GDM1 (cell line): ENCODE measurements at places on chromosomes 2 and 18.

DNA sequence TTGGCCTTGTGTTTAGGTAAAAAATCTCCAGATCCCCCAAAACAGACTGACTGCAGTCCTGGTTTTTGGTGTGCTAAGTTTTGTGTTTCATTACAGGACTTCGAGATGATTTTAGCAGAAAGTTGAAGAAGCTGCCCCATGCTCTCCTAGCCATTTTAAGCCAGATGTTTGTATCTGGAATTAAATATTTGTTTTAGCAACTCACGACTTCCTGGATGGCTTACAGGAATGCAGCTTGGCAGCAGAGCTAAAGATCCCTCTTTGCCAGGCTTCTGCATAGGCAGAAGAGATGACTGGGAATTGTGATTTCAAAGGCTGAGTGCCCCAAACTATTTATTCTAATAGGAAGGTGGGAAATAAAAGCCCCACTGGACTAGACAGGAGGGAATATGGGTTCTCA is 31.1 kb downstream of the ONECUT2 start:
- DNase-seq = no peak

DNA sequence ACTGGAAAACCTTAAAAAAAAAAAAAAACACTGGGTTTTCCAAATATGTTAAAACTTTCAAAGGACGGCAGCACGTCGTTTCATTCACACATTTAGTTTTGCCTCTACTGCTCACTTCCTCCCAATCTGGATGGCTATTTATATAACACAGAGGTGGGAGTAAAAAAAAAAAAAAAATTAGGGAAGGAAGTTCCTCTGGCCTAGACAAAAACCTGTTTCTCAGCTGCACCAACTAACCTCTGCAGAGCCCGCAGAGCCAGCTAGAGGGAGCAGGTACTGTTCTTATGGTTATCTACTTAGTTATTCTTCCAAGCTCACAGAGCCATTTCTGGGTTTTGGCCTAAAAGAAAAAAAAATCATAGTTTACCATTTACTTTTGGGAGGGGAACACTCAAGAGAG is 28.1 kb downstream of the SLC1A4 start:
- DNase-seq = peak; percentile 60

- DNase-seq = peak; percentile 56
These were observed 200.4 kb downstream of the INO80D start for GRCh38 chr2:205885492-205886099.

GRCh38 chr18:24300703-24301102 is 96.9 kb downstream of the OSBPL1A start:
- DNase-seq = no peak

DNA sequence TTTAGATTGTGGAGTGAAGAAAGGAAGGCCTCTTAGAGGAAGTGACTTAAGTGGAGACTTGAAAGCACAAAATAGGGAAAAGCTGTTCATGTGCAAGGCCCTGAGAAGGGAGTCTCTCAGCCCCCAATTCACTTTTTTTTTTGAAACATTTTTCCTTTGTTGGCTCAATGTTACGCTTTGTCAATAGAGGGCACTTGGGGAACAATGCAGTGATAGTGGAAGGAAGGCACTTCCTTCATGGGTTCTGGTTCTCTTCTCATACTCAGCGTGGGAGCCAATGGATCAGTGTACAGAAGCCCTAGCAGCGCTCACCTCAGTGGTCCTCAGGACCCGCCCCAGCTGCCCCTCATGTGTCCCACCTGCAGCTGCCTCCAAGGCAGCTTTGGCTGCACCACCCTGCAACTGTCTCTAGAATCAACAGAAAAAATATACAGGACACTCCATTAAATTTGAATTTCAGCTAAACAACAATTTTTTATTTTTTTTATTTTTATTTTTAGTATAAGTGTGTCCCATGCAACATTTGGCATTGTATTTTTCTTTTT is 8.6 kb upstream of the C2orf42 start:
- DNase-seq = no peak

- DNase-seq = no peak
These were observed 34.6 kb downstream of the ADCY3 start for GRCh38 chr2:24885221-24886125.

DNA sequence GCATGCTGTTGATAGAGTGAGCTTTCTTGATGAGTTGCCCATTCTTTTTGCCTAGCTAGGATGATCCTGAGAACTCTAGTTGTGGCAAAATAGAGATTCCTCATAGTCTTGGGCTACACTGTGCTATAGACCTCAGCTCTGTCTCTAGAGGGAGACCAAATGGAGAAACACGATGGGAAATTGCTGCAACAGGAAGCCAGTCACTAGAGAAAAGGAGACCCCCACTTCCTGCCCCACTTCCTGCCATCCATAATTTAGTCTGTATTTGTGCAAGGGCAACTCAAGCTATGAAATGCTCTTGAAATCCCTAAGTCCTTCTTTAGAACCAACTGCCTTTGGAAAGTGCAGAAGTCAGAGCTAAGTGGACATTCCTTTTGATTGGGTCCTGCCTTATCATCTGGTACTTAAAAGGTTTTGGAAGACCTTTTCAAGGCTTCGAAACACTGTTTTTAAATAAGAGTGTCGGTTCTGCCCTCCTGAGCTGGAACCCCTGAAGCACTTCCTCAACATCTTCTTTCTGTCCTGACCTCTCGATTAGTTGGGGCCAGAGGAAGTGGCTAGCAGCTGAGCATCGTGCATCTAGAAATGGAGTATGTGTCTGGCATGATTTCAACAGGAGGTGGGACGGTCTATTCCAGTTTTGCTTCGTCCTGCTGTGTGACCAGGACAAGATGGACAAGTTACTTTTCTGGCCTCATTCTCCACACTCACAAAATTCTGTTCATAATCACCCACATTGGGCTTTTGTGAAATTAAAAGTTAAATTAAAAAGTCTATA is 8.6 kb upstream of the KCNE4 start:
- DNase-seq = peak; percentile 2

GRCh38 chr18:51617167-51617566 is 419.7 kb upstream of the MEX3C start:
- no peak for DNase-seq

GRCh38 chr2:218622606-218623365 is 15.1 kb downstream of the PLCD4 start:
- no peak for DNase-seq

DNA sequence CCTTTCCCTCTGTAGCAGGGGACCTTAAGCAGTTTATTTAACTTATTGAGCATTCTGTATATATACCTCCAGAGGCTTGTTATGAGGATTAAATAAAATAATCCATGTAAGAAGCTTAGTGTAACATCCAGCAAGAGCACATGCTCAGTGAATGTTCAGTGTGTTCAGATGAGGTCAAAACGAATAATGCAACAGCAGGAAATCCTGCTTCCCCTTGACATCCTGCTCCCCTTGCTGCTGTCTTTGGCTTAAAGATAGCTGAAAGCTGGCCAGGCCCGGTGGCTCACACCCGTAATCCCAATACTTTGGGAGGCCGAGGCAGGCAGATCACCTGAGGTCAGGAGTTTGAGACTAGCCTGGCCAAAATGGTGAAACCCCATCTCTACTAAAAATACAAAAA is 68.7 kb downstream of the COL4A4 start:
- DNase-seq = no peak

DNA sequence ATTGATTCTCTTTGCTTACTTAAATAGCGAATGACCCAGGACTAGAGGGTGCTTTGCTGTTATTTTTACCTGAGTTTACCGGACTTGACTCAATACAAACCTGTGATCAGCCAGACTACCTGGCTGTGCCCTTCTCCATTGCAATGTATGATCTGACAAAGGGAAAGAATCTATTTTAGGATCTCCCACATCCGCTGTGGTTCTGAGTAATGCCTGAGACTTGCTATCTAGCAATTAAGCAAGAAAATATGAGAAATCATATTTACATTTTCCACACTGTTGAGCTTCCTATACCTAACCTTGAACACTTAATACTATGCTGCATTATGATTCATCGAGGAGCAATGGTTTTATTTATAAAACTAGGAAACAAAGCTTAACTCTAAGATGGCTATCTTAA is 215.2 kb downstream of the RAD51AP2 start:
- no peak for DNase-seq

DNA sequence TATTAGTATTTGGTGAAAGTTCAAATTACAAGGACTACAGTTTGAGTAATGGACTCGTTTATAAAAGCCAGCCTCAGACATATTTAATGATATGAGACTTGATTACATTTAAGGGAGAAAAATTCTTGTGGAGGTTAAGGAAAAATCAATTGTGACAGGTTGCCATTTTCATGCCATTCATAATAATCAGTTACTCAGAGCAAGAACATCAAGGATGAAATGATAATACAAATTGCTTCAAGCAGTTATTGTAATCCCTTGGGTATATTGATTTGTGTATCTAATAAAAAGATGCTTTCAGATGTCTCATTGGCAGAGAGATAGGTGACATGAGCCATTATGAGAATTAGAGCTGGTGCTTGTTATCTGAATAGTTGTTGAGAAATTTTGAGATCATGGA is 153.6 kb downstream of the ATP9B start:
- DNase-seq = no peak

DNA sequence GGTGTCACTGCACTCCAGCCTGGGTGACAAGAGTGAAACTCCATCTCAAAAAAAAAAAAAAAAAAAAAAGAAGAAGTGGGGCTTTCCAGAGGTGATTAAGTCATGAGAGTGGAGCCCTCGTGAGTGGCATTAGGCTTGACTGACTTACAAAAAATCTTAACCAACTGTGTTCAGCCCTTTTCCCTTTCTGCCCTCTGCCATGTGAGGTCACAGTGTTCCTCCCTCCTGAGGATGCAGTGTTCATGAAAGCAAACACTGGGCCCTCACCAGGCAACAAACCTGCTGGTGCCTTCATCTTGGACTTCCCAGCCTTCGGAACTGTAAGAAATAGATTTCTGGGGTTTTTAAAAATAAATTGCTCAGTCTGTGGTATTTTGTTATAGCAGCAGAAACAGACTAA is 37.0 kb upstream of the METTL21A start:
- DNase-seq = peak; percentile 16
